ENCODE measurements at places on chromosomes 3 and 15. TPM values are rescaled to one million over a fixed set of nuclear protein-coding genes. Genes with fewer than 3 reads are reported as not detected.

GRCh38 chr3:152104847-152105415 lies 163.8 kb upstream of the MBNL1 start:
- DNase-seq, result no peak

- DNase-seq, result peak; percentile 78
Measured at GRCh38 chr15:41558400-41559238, at the start of gene TYRO3. Gene TYRO3, plus strand, starts transcription at chr15:41559212. Its CDS starts 46 bp downstream, at chr15:41559258.

DNA sequence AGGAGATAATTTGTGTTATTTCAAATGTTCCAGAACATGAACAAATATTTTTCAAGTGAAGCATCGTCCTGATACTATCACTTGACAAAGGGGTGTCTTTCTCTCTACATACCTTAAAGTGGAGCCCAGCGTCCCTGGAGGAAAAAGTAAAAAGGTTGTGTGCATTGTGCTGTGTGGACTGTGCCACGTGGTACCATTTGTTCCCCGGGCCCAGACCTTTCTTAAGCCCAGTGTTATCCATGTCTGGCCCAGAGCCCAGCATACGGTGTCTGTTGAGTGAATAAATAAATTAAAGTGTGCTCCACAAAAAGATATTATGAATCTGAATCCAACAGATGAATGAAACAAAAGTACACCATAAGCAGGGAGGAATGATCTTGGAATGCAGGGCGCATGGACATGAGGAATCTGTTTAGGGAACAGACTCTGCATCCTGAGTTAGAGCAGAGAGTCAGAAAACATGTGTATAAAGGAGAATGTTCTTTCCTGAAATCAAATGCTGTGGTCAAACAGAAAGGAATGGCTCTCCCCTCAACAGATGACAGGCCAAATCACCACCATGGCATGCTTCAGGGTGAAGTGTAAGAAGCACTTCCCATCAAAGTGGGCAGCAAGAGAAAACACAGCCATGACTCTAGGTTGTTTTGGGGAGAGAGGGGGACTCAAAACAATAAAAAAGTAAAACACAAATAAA lies 8.1 kb upstream of the PRSS50 start:
- peak; percentile 33 for DNase-seq

DNA sequence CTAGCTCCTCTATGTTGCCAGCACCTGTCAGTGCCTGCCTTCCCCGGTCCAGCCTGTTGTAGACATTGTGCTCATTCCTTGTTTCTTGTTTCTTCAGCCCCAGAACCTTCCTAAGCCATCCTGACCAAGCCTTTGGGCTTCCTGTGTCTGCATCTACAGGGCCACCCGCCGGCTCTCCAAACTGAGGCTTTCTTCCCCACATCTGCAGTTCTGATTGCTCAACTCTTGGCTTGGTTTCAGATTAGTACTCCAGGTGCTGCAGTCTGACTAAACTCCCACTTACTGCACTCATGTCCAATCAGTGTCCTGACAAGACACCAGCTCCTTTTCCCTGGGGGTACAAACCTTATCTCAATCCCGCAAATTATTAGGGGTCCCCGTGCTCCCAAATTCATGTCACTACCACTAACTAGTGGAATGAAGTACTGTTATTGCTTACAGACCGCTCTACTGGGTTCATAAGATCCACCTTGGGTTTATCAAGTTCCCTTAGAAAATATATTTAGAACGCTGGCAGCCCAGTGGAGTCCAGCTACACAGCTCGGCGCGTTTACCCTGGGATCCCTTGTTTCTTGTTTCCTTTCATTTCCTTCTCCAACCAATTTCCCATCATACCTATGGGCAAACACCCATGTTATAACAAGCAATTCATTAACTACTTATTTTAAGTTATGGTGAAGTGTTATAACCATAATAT lies 114.2 kb upstream of the TJP1 start:
- DNase-seq, result no peak

GRCh38 chr3:133662278-133662651 lies 524 bp upstream of the TOPBP1 start:
- no peak for DNase-seq

DNA sequence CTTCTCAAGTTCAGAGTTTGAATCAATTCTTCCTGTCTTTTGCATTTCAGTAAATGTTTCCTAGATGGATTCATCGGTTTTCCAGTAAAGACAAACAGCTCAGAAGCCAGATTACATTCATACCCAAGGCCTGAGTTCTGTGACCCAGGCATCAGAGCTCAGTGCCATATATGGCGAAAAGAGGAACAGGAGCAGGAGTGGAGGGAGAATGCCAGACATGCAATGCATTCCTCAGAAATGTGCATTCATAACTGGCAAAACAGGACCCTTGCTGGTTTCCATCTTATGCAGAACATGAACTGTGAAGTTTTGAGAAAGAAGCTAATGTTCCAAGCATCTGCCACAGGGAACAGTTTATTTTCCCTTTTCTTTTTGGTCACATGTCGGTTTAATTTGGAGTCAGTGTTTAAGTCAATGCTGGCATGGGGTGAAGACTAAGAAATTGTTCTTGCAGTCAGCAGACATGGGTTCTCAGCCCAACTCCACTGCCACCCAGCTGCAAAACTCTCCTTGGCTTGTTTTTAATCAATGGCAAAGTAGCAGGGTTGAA lies 116.5 kb downstream of the LPP start:
- DNase-seq, result no peak

DNA sequence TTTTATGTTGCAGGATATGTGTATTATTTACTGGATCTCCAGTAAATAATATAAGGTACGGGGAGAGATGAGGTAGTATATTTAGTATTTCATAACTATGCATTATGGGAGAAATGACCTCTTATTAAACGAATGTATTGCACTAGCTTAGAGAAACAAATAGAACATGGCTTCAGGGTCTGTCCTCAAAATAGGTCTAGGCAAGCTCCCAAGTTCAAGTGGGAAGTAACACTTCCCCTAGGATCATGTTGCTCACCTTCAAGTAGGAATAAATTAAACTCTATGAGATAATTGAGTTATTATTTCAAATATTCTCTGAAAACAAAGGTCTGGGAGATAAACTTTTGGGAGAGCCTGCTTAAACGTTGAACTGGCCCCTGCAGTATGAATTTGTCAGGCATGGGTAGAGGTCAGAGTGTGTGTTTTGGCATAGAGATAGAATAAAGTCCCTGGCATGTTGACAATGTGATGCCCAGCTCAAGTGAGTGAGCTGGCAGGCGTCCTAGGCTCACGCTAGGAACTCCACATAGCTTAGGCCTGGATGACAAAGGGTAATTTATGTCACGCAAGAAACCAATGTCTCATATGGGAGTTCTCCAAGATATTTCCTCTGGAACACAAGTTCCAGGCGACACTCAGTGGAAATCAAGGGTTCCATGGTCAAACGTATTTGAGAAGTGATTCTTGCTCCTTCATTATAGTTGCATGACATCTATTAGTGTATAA lies 236.8 kb downstream of the CACNA2D3 start:
- peak; percentile 86 for DNase-seq

- no peak for DNase-seq
Measured at GRCh38 chr3:50876947-50877346, 202.2 kb downstream of the DOCK3 start.

DNA sequence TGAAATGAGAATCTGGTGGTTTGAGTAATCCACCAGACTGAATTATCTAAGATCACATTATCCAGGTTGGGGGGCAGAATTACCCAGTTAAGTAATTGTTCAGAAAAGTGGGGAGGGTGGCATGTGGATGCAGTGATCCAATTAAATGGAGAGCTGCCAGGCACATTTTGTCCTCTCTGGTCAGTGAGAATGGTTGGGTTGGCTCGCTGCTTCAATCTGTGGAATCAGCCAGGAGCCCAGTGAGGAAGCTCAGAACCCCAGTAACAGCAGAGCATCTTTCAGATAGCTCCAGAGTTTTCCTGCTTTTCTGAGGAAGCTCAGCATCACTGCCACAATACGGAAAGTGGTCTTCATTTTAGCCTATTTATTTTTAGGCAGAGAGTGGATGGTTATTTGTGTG lies 6.4 kb upstream of the EXOG start:
- DNase-seq, result no peak

The UTS2B gene
- 0.42 TPM for total RNA-seq

The TOPAZ1 gene
- total RNA-seq, result not detected

All from left ventricle myocardium superior (tissue), 1 donor.